Karpas-422 (cell line): ENCODE measurements at places on chromosomes 7 and 10.

- DNase-seq: no peak
Observed at GRCh38 chr10:33277135-33277536, 57.3 kb downstream of the NRP1 start.

GRCh38 chr10:86744067-86744725 is 12.2 kb upstream of the BMPR1A start:
- no peak for DNase-seq

- no peak for DNase-seq
Observed at GRCh38 chr7:19248115-19248514, 102.9 kb upstream of the FERD3L start.

- DNase-seq: no peak
Observed at GRCh38 chr10:124003871-124004662, 89.3 kb downstream of the CHST15 start.

DNA sequence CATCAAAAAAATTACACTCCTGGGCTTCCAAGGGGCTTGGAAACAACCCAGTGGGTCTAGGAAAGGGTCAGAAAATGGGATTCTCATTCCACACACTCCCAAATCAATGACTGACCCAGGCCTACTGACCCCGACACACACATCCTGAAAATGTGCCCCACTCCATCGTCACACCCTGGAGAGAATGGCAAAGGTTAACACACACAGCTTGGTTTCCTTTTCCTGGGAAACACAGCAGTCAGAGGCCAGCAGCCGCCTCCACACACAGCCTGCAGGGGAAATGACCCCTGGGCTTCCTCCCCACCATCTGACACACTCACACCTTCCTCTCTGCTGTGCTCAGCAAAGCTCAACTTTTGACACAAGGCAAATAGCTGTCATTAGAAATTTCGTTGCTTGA is 42.9 kb downstream of the SH3PXD2A start:
- DNase-seq: no peak

- DNase-seq: no peak
Observed at GRCh38 chr10:31426401-31426800, 107.4 kb downstream of the ZEB1 start.

- no peak for DNase-seq
Observed at GRCh38 chr7:5541087-5541992, 117.7 kb upstream of the TNRC18 start.

GRCh38 chr7:150569245-150569955 is 2.2 kb downstream of the GIMAP4 start:
- DNase-seq: no peak
